ENCODE measurements at places on chromosomes 6 and 20. TPM values are rescaled to one million over a fixed set of nuclear protein-coding genes. Genes with fewer than 3 reads are reported as not detected.

Gene MEI4
- 0.10 TPM for polyA plus RNA-seq

Gene GOPC
- polyA plus RNA-seq, result 79.9 TPM

DNA sequence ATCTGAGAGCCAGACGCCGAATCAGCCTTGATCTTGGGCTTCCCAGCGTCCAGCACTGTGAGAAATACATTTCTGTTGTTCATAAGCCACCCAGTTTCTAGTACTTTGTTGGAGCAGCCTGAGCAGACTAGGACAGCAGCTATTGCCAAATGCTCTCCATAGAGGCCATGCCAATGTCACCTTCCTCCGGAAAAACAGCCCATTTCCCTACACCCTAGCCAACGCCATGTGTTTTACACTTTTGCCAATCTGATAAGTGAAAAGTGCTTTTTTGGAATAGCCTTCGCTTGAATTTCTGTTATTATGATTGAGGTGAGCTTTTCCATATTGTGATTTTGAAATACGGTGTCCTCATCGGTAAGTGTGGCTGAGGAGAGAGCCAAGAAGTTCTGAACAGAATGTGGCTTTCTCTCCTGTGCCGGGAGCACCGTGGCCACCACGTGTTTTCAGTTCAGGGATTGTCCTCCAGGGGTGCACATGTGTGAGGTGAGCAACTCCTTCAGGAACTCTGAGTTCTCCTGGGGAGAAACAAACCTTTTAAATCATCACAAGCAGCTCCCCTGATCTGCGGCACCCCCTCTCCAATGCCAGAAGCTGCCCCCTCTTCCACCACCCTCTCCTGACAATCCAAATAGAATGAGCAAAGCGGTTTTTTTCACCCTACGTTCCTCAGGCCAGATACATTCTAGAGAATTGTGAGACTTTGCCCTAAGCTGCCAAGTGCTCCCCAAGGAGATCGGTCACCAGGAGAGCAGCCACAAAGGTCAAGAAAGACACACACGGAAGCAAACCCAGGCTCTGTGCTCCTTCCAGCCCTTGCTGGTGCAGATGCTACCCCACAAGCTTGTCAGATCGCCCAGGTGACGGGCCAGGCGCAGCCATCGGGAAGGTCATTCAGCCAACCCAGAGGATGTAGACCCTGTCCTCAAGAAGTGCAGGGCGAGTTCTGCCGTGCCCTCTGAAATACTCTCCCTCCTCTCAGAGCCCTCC lies 36.0 kb downstream of the TAF8 start:
- no peak for DNase-seq

DNA sequence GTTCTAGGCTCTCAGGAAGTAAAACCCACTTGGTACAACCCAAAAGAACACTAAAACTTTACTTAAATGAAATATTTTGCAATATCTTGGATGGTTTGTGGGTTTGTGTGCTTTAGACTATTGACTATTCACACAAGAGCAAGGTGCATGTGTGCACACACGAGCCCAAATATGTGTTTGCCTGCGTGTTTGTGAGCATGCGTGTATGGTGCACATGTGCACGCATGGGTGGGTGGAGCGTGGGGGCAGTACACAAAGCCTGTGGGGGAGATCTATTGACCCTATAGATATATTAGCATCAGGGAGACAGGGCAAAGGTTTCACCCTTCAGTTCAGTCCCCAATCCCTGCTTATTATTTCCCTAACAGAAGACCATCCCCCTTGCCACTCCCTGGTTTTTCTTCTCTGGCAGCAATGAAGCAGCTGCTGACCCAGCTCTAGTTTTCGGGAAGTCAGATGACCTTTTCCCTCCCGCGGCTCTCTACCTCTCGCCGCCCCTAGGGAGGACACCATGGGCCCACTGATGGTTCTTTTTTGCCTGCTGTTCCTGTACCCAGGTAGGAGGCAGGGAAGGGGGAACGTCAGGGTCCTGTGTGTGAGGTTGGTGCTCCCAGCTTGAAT lies at the start of gene C2:
Gene C2 (plus strand): TSS at position 476 of the 621 bp plus-strand sequence. CDS start 36 bp downstream, at position 512.
- no peak for DNase-seq

DNA sequence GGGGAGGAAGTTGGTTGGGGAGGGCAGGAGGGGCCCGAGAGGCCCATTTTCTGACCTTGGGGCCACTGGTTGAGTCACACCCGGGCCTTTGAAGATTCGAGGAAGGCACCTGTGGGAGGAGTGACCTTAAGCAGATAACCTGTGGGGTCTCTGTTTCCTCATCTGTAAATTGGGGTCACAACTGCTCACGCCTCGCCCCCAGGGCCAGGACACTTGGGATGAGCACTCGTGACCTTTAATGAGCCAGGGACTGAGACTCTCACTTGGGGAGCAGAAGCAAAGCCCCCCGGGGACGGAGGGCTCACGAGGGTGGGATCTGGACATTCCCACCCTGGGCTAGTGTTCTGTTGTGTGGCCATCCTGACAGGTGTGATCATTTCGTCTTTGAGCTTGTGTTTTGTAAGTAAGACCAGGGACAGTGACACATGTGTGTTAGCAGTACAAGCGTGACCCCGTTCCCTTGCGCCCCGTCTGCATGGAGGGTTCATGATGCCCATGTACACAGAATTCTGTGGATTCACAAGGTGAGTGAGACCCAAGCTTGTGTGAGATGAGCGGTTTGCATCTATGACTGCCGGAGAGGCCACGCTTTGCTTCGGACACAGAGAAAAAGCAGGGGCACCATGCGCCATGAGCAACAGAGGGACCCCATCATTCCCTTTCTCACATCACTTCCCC lies 79.3 kb upstream of the PMEPA1 start:
- no peak for DNase-seq

- DNase-seq, result no peak
Observed at GRCh38 chr6:158011980-158012566, 30.4 kb downstream of the SYNJ2 start.

- no peak for DNase-seq
Observed at GRCh38 chr6:10847684-10848083, 9.3 kb upstream of the MAK start.

- no peak for DNase-seq
Observed at GRCh38 chr6:139982652-139983295, 608.3 kb upstream of the CITED2 start.

- no peak for DNase-seq
Observed at GRCh38 chr6:147503587-147503986, 4.9 kb upstream of the SAMD5 start.

- DNase-seq, result no peak
Observed at GRCh38 chr20:58710481-58711265, 18.1 kb downstream of the NPEPL1 start.
